ENCODE measurements at places on chromosomes 7 and 10. TPM values are rescaled to one million over a fixed set of nuclear protein-coding genes. Genes with fewer than 3 reads are reported as not detected.

DNA sequence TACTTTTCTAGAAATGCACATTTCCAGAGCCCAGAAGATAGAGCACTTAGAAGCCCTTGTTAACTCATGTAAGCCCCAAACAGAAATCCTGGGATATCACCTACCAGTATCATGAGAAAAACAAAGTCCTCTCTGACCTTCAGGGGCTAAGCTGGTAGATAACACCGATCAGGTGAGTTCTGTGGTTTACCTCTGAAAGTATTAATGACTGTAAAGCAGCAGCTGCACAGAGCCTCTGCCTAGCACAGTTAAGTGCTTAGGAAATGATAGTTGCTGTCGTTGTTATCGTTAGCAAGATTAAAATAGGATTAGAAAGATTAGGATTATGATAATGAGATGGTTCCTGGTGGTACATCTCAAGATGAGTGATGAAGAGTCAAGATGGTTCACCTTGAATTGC is 64.9 kb downstream of the PLXNA4 start:
- no peak for DNase-seq

DNA sequence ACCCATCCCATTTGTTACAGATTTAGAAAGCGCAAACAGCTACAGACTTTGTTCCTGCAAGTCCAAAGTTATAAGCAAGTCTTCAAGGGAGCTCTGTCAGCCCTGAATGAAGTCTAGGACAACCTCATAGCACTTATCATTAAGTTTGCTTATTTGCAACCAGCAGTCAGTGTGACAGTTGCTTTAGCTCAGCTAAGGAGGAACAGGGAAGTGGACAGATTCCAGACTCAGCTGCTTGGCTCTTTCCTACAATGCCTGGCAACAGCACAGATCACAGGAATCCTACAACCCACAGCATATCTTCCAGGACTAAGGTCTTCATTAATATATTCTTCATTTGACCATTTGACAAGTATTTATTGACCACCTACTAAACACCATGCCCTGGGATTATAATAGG is 17.4 kb upstream of the KIF5B start:
- DNase-seq, result no peak

Gene CHAT
- total RNA-seq, result not detected

- no peak for DNase-seq
Observed at GRCh38 chr7:16926283-16926682, 44.5 kb upstream of the AGR3 start.

- DNase-seq, result no peak
Observed at GRCh38 chr10:84945791-84946190, 617.4 kb downstream of the CCSER2 start.

All from left ventricle myocardium superior (tissue), 1 donor.